Activated CD4-positive, alpha-beta T cell treated with anti-CD3 and anti-CD28 coated beads for 36 hours (primary cell): ENCODE measurements at places on chromosomes 2 and 18. TPM values are rescaled to one million over a fixed set of nuclear protein-coding genes. Genes with fewer than 3 reads are reported as not detected.

DNA sequence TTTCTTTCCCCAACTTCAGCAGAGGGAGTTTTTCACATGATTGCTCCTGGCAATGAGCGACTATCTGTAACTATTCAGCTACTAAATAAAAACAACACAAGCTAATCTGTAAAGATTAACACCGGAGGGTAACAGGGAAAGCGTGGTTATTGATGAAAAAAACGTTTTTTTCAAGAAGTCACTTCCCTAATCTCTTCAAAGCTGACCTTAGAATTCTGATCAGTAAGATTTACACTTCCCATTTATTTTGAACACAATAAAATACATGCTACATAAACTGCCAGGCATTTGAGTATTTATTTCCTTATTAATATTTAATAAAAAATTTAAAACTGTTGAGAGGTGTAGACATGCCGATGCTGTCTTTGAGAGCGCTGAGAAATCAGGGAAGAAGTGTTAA, 207.4 kb upstream of the HDAC4 start:
- H3K4me1 ChIP-seq, result peaks cover 3% of the 10 kb centered on the region
- H3K27me3 ChIP-seq, result peaks cover 4% of the 10 kb centered on the region
- DNase-seq, result no peak
- H3K27ac ChIP-seq, result no peak overlapping the region

DNA sequence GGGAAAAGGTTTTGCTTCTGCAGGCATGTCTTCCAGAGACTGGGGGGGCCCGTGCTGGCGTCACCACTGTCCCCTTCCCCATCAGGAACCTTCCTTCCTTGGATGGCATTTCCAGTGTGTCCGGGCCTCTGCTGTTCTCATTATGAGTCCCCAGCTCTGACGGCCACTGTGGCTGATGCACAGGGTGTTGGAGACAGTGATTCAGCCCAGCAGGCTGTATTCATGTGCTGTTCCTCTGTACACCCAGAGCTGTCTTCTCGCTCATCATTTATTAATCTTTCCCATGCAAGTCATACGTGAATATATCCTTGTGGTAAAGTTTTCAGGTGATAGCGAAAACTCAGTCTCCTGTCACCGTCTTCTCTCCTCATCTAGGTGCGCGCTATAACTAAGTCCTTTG, 57.7 kb downstream of the ASAP2 start:
- H3K27me3 ChIP-seq, result peaks cover 5% of the 10 kb centered on the region
- H3K36me3 ChIP-seq, result no peaks in the 10 kb centered on the region
- no peak for DNase-seq
- H3K4me3 ChIP-seq, result no peak overlapping the region

GRCh38 chr2:39059366-39059952, 61.4 kb downstream of the SOS1 start:
- no peaks in the 10 kb centered on the region for H3K4me1 ChIP-seq
- H3K27ac ChIP-seq, result no peak overlapping the region
- H3K27me3 ChIP-seq, result no peaks in the 10 kb centered on the region
- no peak overlapping the region for H3K4me3 ChIP-seq
- DNase-seq, result no peak
- peaks cover 10% of the 10 kb centered on the region for H3K36me3 ChIP-seq

Gene COL5A2
- 0.50 TPM for total RNA-seq

Gene NDUFS1
- 90.4 TPM for total RNA-seq

Gene C1GALT1C1L
- total RNA-seq, result not detected
